ENCODE measurements at places on chromosomes 2 and 18.

DNA sequence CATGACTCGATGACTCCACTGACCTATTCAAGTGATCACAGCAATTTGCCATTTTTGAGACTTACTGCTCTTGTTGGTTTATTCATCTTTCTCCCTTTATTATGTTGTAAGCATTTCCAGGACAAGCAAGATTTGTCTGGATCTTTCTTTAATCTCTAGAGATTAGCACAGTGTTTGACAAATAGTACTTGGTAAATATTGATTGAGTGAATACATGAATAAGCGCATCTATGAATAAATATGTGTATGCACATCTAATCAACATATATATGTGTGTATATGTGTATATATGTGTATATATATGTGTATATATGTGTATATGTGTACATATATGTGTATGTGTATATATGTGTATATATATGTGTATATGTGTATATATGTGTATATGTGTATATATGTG, 7.3 kb downstream of the TMX3 start:
- no peak for DNase-seq

DNA sequence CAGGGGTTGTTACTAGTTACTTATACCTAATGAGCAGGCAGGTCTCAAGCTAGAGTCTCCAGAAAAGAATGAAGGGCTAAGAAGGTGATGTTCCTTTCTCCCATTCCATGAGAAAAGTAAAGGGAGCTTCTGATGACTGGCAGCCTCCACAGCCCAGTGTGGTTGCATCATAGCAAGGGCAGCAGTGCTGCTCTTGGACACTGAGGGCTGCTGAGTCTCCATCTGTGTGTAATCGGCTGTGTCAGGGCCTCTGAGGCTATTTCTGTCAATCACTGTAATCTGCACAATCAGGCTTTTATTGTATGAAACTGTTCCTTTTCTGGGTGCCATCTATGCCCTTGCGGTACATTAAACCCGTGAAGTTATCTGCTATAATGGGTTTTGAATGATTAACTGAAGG, 164.1 kb upstream of the FBXO11 start:
- DNase-seq = no peak

DNA sequence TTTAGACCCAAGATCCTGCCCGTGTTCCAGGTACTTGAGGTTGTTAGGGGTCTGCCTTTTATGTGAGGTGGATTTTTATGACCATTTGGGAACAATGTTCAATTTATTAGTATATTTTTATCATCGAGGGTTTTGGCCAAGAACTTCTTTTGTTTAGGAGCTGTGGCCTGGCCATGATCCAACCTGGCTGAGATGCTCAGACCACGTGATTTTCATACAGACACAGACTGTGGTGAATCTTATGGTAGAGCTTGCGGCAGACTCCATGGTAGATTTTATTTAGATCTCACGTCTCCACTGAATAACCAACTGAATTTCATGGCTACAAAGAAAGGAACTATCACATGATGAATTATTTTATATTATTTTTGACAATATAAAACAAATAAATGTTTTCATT, 405.5 kb upstream of the VWC2L start:
- no peak for DNase-seq

DNA sequence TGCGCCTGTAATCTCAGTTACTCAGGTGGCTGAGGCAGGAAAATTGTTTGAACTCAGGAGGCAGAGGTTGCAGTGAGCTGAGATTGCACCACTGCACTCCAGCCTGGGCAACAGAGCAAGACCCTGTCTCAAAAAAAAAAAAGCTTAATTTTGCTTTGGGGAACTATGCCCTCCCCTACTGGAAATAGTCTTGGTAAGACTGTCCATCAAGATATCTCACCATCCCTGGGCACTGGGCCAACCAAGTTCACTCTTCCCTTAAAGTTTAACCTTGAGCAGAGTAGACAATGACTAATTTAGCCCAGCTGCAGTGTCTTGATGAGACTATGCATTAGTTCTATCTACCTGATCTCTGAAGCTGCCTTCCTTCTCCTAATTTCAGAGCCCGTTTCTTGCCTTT, 44.7 kb downstream of the ASXL2 start:
- DNase-seq = no peak

- no peak for DNase-seq
Observed at GRCh38 chr2:192559587-192559986, 364.9 kb upstream of the TMEFF2 start.

GRCh38 chr2:19357402-19358241, 801 bp downstream of the OSR1 start:
- DNase-seq = no peak

GRCh38 chr18:57390044-57390443, 37.7 kb downstream of the ST8SIA3 start:
- DNase-seq = no peak

- DNase-seq = no peak
Observed at GRCh38 chr18:33898427-33898826, 320.4 kb downstream of the ASXL3 start.

- DNase-seq = no peak
Observed at GRCh38 chr18:4093676-4094075, 361.4 kb downstream of the DLGAP1 start.

DNA sequence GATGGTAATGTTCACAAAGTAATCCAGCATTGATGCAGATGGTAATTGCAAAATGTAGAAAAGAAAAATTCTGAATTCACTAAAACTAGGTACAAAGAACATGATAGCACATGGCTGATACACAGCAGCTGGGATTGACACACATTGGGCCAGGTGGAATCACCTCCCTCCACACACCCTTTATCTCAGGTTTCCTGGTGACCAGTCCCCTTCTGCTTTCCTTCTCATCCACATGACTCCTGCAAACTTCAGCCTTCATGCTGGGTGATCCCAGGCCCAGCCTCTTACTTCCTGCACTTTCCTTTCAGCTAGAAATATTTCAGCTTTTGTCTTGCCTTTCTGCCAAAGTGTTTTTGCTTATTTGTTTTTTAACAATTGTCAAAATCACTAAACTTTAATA, 246.9 kb downstream of the LNPK start:
- DNase-seq = no peak

GRCh38 chr2:8518979-8519668, 162.7 kb upstream of the ID2 start:
- no peak for DNase-seq

GRCh38 chr2:158486150-158486969, 29.6 kb downstream of the PKP4 start:
- DNase-seq = no peak

GRCh38 chr18:8386669-8387380, 222.4 kb upstream of the RAB12 start:
- no peak for DNase-seq

DNA sequence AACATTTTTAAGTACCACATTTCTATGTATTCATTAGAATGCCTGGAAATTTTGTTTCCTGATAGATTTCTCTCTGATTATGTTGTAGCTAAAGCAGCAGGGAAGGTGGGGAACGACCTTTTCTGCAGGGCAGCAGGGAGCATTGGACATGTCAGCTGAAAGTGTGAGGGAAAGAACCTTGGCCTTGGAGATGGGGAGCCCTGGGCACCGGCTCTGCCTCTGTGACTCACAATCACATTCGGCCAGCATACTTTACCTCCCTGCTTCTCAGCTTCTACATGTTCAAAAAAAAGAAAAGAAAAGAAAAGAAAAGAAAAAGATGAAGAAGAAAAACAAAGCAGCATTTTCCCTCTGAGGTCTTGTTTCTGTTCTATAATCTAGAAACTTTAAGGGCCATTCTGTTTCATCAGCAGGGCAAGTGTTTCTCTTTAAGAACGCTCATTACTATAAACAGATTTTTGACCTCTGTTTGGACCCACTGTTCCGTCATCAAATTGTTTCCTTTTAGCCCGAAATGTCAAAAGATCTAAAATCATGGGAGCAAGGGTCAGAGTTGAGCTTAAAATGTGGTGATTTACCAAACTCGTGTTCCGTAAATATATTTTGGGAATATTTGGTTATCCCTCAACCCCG, 27.9 kb downstream of the SETBP1 start:
- no peak for DNase-seq

- DNase-seq = no peak
Observed at GRCh38 chr2:54879598-54880332, 156.3 kb downstream of the EML6 start.

DNA sequence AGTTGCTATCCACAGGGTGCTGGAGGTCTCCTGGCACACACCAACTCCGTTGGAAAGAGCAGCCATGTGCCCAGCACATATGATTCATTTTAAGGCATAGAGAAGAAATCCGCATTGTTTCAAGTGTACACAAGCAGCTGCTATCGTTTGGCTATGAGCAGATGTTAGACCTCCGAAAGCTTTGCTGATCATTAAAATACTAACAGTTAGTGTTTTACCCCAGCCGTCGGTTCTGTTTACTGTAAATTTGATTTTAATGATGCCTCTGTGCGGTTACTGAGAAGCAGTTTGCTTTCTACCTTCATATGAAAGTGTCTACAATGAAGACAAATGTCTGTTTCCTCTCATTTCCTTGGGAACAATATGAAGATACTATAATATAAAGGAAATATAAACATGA, 154.9 kb downstream of the PTGR3 start:
- DNase-seq = no peak

- no peak for DNase-seq
Observed at GRCh38 chr2:140454717-140455116, 1674.5 kb upstream of the NXPH2 start.

DNA sequence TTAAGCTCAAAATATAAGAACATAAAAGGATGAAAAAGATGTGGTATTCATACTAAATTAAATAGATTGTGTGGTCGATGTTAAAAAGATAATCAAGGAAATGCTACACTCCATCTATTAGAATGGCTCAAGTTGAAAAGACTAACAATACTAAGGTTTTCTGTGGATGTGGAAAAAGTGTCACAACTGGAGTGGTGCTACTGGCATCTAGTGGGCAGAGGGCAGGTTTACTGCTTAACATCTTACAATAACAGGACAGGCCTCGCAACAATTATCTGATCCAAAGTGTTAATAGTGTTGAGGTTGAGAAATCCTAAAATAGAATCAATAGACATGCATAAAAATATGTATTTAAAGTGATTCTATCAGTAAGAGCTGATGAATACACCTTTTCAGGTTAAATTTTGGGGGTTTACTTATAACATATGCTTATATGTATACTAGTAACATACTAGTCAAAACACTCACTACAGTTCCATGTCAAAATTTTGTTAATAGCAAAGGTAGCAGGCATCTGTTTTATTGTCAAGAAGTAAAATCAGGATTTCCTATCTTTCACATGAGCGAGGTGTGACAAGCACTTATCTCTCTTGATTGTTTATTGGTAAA, 91.5 kb upstream of the TMEFF2 start:
- DNase-seq = no peak

DNA sequence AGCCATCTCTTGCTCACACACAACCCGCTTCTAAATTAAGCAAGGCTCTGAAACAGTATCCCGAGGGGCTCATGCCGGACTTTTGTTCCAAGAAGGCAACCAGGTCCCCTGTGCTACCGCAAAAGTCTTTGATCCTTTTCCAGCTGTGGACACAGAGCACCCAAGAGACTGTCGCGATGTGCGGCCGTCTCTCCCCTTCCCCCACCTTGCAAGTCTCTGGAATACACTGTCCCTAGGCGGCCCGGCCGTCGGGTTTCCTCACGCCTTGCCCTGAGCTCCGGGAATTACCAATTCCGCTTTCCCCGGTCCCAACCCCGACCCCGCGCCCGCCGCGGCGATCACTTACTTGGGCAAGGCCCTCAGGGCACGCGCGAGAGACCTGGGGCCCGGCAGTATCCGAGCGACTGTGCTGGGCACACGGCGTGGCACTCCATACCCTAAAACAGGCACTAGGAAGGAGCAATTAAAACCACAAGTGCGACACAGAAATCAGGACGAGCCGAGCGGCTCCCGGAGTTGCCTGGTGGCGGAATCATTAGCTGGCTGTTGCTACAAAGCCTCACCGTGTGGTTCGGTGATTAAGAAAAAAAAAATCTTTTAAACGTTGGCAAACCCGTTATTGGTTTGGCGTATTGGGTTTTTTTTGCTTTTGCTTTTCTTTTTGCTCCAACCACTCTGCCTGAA, 2.2 kb upstream of the DLX1 start:
- DNase-seq = no peak

DNA sequence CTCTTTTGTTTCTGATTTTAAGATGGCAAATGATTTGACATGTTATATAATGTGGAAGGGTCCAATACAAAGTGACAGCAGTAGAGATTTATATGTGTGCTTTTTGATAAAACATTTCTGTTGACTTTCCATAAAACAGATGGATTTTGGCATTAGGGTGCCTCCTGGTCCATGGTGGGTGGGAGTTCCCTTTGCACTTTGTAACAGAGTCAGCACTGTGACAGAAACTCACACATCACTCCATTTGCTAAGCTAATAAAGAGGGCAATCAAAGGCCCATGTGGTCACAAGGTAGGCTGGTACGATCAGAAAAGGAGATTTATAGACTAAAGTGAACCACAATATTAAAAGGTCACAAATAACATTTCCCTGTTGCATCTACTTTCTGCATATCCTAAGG, 93.3 kb upstream of the NT5C1B start:
- no peak for DNase-seq

GRCh38 chr18:45412577-45412976, 202.7 kb upstream of the SLC14A2 start:
- DNase-seq = no peak

GRCh38 chr2:190812506-190813294, 67.9 kb upstream of the GLS start:
- DNase-seq = no peak

GRCh38 chr2:179422037-179422643, 157.5 kb upstream of the SESTD1 start:
- no peak for DNase-seq

GRCh38 chr18:5770176-5770575, 125.1 kb downstream of the TMEM200C start:
- DNase-seq = no peak

DNA sequence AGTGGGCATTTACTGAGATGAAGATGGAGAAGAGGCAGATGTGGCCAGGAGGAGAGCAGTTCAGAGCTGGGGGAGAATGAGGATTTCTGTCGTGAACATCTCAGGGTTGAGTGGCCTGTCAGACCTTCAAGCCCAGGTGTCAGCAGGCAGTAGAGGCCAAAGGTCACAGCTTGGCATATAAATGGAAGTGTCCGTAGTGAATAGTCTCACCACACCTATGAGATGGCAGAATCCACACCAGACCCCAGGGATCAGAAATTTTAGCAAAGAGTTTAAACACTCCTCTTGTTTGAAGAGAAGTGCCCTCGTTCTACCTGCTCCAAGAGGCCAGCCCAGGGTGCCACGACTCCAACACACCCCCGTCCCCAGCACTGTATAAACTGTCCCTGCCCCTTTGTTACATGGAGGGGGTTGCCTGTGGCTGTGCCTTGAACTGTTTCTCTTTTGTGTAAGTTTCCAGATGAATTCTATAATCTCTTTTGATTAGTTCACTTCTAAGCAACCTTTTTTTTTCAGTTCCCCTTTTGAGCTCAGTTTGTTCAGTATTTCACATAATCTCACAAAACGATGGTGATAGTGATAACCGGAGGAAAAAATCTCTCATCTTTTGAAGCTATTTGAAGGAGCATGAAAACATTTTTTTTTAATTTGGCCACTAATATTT, 69.0 kb upstream of the TTC39C start:
- DNase-seq = no peak

DNA sequence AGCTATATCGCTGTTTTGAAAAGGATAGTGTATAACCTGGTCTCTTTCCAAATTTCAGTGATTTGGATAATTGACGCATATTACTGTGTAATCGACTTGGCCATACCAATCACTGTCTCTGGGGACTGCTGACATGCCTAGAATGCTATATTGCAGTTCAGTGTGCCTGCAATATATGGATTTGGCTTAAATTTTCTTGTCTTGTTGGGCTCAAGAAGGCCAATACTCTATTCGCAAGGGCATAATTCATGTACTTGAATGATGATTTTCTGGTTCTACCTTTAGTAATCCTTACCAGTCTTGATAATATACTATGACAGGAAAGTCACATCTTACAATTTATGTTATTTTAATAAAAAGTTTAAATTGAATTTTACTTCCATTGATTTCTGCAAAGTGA, 21.7 kb upstream of the THUMPD2 start:
- no peak for DNase-seq

All from stimulated activated CD4-positive, alpha-beta T cell treated with anti-CD3 and anti-CD28 coated beads, Interleukin-1b, Interleukin-23, amount 100 ng/mL, for 1 hour (primary cell).